ENCODE measurements at places on chromosomes 12 and 14.

DNA sequence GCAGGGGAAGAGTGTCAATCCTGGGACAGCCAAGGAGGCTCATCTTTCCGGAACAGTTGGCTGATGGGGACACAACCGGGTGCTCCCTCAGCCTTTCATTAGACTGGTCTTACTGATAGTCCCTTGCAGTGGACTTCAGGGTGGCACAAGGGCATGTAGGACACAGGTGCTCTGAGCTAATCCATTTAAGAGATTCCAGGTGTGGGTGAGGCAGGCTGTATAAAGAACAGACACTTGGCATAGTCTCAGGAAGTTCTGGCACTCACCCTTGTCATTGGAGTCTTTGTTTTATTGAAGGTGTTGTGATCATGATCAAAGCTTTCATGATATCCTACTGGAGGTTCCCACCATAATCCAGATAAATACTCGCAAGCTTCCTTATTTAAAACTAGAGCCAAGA, 341.6 kb downstream of the EMP1 start:
- no peak for DNase-seq

GRCh38 chr12:115528466-115528865, 749.0 kb downstream of the MED13L start:
- no peak for DNase-seq

GRCh38 chr14:98227000-98227726, 1044.8 kb downstream of the BCL11B start:
- DNase-seq, result peak; percentile 45

DNA sequence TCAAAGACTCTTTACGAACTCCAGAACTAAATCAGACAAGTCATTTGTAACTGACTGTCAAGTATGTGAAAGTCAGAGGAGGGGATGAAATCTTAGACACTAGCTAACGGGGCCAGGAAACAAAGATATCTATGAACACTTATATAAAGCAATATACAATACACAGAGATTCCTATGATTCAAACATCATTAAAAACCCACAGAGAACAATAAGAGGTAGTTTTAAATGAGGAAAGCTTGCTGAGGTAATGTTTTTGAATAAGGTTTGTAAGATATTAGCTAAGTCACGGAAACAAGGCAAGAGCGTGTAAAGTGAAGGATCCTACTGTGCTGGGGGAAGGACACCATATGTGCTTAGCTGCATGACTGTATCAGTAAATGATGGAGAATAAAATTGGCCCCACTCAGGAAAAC, 36.7 kb downstream of the SAV1 start:
- DNase-seq, result no peak

GRCh38 chr12:56362130-56363059, at the start of gene APOF:
Gene APOF (minus strand): TSS chr12:56362857. CDS start chr12:56362745, 112 bp downstream.
- DNase-seq, result no peak

DNA sequence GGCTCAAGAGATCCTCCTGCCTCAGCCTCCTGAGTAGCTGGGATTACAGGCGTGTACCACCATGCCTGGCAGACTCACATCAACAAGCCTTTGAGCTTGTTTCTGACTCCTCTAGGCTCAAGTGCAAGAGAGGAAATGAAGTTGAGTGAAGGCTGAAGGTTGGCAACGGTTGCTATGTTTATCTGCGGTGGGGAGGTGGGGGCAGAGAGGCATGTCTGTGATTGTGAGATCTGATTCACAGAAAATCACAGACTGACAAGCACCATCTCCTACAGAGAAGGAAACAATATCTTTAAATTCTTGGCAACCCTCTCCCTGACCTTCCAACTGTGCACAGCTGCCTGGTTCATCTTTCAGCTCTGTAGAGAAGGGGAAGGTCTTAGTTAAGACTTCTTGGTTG, 22.1 kb upstream of the NINJ2 start:
- peak; percentile 61 for DNase-seq

DNA sequence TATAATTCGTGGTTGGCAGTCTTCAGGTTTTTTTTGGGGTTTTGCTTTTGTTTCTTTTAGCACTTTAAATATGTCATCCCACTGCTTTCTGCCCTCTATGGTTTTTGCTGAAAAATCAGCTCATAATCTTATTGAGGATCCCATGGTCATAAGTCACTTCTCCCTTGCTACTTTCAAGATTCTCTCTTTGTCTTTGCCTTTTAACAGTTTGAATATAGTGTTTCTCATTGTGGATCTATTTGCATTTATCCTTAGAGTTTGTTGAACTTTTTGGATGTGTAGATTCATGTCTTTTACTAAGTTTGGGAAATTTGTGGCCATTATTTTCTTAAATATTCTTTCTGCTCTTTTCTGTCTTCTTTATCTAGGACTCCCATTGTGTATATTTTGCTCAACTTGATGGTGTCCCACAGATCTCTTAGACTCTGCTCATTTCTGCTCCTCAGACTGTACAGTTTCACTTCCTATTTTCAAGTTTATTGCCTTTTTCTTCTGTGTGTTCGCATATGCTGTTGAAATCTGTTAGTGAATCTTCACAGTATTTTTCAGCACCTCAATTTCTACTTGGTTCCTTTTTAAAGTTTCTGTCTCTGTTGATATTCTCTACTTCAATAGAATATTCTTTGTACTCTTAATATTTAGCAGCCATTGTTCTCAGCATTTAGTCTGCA, 70.8 kb downstream of the WNK1 start:
- no peak for DNase-seq

Data from activated naive CD4-positive, alpha-beta T cell treated with anti-CD3 and anti-CD28 coated beads, Interleukin-2, amount 50 U/mL, for 16 hours (primary cell).